ENCODE measurements at places on chromosomes 4 and X.

- no peak for DNase-seq
These were observed 24.5 kb downstream of the RBBP7 start for GRCh38 chrX:16845686-16846085.

DNA sequence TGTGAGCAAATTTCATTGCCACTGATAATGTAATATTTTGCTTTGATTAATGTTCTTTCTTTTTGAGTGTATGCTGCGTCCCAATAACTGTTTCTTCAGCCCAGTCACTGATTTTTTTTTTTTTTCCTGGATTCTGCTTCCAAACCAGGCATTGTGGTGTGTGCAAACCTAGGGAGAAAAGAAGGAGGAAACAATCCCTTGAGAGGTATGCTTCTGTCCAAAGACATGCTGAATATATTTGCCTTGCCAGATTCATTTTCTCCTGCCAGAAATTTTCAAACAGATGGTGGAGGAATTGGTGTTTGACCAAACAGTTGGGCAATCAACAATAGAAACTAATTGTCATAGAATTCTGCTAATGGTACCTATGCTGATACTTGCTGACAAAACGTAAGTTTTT is 753.6 kb downstream of the RPA4 start:
- DNase-seq, result no peak

- DNase-seq, result no peak
These were observed 22.4 kb upstream of the HPSE start for GRCh38 chr4:83356899-83357661.

- no peak for DNase-seq
These were observed 436.6 kb downstream of the C4orf33 start for GRCh38 chr4:129532573-129532972.

DNA sequence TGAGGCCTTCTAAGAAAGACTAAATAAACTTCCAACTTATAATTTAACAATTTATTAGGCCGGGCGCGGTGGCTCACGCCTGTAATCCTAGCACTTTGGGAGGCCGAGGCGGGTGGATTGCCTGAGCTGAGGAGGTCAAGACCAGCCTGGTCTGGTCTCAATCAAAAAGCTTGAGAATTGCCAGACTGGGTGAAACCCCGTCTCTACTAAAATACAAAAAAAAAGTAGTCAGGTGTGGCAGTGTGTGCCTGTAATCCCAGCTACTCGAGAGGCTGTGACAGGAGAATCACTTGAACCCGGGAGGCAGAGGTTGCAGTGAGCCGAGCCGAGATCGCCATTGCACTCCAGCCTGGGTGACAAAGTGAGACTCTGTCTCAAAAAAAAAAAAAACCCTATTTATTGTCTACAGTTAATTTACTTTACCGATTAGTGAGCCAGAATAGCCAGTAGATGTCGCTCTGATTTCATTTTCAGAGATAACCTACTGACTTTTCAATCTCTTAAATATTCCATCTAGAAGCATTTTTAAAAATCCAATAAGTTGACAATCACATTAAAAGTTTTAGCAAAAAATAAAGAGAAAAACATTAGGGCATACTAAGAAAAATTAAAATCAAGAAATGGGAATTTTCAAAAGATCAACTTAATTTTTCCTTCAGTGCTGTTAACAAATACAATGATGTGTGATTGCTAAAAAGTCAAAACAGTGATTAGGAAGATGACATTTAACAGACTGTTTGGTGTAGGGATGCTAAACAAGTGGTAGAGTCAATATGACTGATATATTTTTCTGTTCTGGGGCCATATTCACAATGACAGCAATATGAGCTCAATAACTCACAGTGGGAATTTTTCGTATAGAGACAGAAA is 4.3 kb upstream of the SHROOM3 start:
- no peak for DNase-seq

GRCh38 chr4:24742773-24743172 is 52.6 kb upstream of the SOD3 start:
- DNase-seq, result no peak

DNA sequence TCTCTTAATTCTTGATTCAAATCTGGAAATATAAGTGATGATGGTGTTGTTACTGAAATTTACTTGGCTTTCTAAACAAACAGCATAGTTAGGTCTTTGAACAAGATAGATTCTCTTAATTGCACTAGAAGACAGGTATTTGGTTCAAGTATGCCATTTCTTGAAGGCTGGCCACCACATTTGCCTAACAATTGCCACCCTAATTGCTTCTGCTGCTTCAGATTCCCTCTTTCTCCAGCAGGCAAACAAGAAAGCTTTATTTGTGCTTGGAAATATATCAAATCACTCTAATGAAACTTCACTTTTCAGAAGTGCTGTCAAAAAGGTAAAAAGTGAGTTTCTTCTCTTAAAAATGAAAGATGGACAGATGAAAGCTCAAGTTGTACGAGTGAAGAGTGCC is 418.6 kb downstream of the INPP4B start:
- DNase-seq, result no peak
